Natural killer cell (primary cell): ENCODE measurements at places on chromosomes 2 and 18. TPM values are rescaled to one million over a fixed set of nuclear protein-coding genes. Genes with fewer than 3 reads are reported as not detected.

Gene POLR1B
- total RNA-seq = 22.1 TPM

Gene CFAP221
- not detected for total RNA-seq

Gene EDAR
- total RNA-seq = 0.23 TPM

Gene ASXL3
- total RNA-seq = not detected

Gene CYP27C1
- not detected for total RNA-seq

Gene TMEM163
- total RNA-seq = 6.8 TPM

Gene CFC1
- total RNA-seq = not detected

Gene B3GNT7
- 113 TPM for total RNA-seq

Gene CCDC141
- total RNA-seq = 2.0 TPM

Gene PRKAG3
- not detected for total RNA-seq

Gene AQP12B
- total RNA-seq = not detected

Gene MALL
- total RNA-seq = not detected

Gene MYL12A
- total RNA-seq = 532 TPM

Gene HTRA2
- 47.6 TPM for total RNA-seq

Gene TCF23
- total RNA-seq = not detected

Gene CNGA3
- total RNA-seq = not detected

Gene ARHGAP25
- total RNA-seq = 155 TPM

Gene WDPCP
- 22.0 TPM for total RNA-seq

Gene SLC66A2
- total RNA-seq = 54.1 TPM

Gene COL4A4
- 0.88 TPM for total RNA-seq

Gene ASB18
- total RNA-seq = not detected

Gene GATA6
- 1.1 TPM for total RNA-seq

Gene HOXD9
- not detected for total RNA-seq

Gene STK16
- 32.4 TPM for total RNA-seq

Gene MBOAT2
- 18.4 TPM for total RNA-seq

Gene RBM43
- total RNA-seq = 5.6 TPM
